ENCODE measurements at places on chromosomes 7 and 10.

- DNase-seq, result no peak
Measured at GRCh38 chr7:119964788-119965542, 308.0 kb upstream of the KCND2 start.

DNA sequence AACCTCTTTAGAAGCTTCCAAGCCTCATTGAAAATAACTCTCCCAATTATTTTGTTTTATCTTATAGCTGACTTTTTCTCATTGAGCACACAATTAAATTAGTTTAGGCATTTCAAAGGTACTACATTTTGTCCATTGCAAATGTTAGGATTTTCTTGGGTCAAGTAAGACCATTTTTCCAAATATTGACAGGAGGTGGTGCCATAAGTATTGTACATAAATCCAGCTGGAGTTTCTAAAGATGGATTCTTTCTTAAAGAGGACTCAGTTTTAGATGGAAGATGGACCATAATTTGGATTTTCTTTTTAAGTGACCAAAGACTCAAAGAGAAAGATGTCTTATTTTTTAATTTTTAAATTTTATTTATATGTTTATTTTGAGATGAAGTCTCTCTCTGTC, 12.3 kb upstream of the OPN4 start:
- no peak for DNase-seq

DNA sequence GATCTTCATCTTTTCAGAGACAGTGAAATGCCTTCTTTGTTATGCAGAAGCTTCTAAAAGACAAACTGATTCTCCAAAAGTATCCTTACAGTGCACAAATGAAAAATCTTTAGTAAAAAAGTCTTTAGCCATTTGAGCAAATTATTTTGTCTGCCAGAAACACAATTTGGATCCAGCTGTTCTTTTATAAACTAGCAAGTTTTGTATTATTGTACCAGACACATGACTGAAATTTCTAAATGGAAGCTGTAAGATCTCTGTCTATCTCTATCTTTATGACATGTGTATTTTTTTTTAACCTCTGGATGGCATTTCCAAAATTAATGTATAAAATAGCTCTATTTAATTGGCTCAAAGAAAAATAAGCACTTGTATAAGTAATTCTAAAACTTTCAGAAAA, 68.3 kb downstream of the VIPR2 start:
- DNase-seq, result no peak

GRCh38 chr10:104521901-104522694, 119.0 kb upstream of the SORCS3 start:
- DNase-seq, result no peak

- no peak for DNase-seq
Measured at GRCh38 chr10:22997096-22997495, 69.2 kb downstream of the ARMC3 start.

- DNase-seq, result no peak
Measured at GRCh38 chr10:129465796-129466702, 992 bp upstream of the MGMT start.

GRCh38 chr10:788796-789748, 99.6 kb upstream of the DIP2C start:
- DNase-seq, result no peak

- DNase-seq, result no peak
Measured at GRCh38 chr7:151008143-151008510, 16.2 kb downstream of the ATG9B start.

DNA sequence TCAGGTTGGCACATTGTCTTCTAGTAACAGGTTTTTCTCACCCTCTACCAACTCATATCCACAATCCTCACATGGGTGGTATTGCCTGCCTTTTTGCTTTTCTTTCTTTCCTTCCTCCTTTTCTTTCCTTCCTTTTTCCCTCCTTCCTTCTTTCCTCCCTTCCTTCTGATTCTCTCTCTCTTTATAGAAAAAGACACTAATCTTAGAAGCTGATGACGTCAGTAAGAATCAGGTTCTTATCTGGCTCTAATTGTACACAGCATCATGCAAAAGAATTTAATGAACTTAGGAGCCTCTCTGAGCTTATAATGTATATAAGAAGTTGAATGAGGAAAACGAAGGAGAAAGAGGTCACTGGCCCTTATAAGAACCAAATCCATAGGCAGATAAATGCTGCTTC, 328.3 kb downstream of the GRM8 start:
- DNase-seq, result no peak

DNA sequence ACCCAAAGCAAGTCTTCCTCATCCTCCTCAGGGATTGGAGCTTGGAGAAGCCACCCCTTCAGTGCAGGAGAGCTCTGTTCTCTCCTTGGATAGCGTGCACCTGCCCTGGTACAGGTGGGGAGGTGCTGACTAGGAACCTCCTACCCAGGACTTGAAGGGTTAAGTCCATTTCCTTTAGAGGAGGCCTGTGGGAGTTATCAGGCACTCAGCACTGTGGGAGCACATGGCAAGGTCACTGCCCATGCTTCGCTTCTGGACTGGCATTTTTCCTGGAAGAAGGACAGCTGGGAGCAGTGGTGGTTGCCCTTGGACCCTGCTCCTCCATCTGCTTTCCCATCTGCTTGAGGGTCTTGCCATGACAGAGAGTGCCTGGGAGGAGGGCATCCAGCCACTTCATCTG, 142.8 kb downstream of the CXCL12 start:
- DNase-seq, result no peak

- no peak for DNase-seq
Measured at GRCh38 chr10:34547291-34547690, 267.8 kb downstream of the PARD3 start.

DNA sequence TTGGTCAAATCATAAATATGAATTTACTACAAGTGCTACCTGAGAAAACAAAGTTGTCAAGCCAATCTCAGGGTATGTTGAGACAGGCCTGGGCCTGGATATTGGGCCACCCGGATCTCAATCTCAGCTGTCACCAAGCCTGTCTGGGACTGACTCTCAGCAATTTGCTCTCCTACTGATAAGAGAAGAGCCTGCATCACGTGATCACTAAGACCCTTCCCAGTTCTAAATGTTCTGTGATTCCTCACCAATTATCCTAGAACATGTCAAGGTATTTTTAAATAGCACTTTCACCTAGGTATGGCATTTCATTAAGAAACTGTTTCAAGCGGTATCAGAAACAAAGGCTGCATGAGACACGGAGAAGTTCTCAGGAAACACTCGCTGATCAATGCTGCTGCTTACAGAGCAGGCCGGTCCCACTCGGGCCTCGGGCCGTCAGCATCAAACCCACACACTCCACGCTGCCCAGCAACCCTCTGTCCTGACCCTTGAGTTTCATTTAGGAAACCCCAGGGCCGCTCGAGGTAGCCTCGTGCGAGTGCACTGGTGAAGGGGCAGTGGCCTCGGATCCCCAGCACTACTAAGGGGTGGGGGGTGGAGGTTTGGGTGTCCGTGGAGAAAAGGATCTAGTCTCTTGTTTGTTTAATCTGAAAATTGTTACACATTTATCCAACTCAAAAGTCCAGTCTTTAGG, 4.1 kb downstream of the KLF6 start:
- no peak for DNase-seq

DNA sequence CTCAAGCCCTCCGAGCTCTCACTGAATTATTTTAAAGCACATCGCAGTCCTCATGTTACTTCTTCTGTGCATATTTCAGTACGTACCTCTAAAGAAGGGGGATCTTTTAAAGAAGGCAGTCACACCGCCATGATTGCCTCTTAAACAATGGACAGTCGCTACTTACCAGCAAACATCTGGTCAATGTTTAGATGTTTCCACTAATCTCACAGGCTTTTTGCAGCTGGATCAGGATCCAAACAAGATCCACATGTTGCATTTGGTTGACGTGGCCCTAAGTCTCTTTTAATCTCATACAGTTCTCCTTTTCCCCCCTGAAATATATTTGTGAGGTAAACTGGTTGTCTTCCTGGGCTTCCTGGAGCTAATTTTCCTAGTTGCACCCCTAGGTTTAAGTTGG, 50.0 kb downstream of the PRF1 start:
- DNase-seq, result no peak

DNA sequence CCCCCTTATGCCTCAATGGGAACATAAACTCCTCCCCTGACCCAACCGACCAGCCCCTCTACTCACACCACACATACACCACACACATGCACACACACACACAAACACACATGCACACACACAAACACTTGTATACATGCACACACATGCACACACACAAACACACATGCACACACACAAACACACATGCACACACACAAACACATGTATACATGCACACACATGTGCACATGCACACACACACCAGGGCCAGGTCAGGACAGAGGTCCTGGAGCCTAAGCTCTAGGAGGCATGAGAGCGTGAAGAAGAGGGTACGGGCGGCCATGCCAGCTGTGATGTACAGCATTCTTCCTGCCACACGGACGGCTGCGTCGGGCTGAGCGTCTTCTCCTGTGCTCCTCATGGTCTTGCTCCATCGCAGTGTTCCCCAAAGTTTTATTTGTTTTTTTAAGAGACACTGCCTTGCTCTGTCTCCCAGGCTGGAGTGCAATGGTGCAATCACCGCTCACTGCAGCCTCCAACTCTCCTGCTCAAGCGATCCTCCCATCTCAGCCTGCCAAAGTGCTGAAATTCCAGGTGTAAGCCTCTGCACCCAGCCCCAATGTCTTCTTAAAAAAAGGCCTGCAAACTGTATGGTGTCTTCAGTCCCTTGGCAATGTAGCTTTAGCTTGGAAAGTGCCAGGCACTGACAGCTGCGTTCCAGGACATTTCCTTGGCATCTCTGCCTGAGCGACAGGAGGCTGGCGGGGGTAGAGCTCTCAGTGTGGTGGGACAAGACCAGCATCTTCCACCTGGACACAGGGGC, 38.8 kb upstream of the INPP5A start:
- no peak for DNase-seq

GRCh38 chr10:8112230-8112905, 57.9 kb downstream of the GATA3 start:
- no peak for DNase-seq

- DNase-seq, result no peak
Measured at GRCh38 chr7:157265051-157265450, 71.8 kb upstream of the DNAJB6 start.

DNA sequence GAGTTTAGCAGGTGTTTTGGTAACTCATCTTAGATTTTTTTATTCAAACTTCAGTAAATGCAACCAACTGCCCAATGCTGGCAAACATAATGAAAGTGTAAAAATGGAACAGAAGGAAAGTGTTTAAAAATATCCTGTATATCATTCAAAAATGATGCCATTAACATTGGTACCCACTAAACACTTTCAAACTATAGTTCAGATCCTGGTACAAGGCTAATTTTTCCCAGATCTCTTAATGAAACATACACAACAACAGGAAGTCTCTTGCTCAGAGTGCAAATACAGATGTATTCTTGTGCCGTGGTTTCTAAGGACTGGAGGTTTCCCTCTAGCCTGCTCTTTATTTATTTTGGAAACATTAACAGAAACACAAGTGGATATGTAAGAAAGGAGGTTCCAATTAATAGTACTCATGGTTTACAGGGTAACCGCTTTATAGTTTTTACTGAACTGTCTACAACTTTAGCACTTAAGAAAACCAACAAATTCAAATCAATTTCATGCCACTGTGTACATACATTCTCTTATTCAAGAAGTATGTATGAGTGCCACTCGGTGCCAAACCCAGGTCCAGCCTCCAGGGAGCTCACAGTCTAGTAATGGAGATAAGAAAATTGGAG, 176.0 kb upstream of the AKR1E2 start:
- DNase-seq, result no peak

GRCh38 chr7:135247746-135248471, 14.3 kb downstream of the STRA8 start:
- DNase-seq, result no peak
